ENCODE measurements at places on chromosomes 7 and 10.

DNA sequence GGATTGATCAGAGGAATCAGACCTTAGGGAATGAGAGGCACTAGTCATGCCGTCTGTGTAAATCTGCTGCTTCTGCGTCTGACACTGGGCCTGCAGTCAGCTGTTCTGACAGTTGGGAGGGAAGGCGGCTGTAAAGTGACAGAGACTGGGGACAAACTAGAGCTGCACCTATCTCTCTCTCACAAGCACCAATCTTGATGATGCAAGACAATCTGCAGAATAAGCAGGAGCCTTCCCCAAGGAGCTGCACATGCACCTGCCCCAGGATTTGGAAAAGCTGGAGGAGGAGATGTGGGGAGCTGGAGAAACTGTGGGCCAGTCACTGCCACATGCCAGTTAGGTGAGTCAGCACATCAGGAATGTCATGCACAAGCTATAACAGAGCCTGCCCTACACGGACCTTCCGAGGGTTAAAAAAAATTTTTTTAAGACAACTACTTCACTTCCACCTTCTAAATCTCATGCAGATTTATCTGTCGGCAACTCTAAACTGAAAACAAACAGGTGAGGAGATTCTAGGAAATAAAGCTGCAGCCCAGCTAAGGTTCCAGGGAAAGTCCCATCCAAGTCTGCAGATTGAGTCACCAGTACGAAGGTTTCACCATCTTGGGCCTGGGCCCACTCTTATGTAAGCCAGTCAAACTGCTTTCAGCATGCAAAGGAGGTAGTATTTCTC, 39.2 kb downstream of the ENO4 start:
- DNase-seq, result no peak

DNA sequence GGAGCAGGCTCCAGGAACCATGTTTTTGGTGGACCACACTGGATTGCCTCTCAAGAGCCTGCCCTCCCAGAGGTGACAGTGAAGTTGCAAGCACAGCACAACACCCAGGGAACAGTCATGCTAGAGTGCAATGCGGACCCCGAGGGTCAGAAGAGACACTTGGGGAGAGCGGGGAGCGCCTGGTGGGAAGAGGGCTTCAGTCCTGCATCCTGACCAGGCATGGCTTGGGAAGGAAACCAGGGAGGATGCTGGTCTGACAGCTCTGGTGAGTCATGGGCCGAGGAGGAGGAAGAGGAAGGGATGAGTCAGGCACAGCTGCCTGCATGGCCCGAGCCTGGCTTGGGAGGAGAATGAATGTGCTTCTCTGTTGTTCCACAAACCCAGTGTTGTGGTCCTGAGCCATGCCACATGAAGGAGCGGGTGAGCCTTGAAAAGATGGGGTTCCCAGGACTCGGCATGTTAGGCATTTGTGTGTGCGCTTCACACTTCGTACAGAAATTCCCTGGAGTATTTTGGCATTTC, 29.5 kb upstream of the ANKRD2 start:
- DNase-seq, result no peak

- DNase-seq, result no peak
These were observed 241.5 kb downstream of the WDR37 start for GRCh38 chr10:1297566-1298301.

DNA sequence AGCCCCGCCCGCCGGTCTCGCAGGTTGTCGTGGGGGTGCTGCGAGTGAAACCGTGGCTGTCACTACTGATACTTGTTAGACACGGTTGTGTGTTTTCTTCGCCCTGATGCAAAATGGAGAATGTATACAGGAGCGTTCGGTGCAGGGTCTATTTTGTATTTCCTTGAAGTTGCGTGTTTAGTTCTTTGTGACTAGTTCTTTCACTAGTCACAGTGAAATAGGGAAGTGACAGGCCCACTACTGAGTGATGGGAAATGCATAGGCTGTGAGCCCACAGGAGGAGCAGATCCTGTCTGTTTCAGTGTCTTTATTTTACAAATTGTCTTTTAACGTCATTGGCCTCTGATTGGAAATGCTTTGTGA, 675 bp downstream of the ABRAXAS2 start:
- DNase-seq, result no peak

DNA sequence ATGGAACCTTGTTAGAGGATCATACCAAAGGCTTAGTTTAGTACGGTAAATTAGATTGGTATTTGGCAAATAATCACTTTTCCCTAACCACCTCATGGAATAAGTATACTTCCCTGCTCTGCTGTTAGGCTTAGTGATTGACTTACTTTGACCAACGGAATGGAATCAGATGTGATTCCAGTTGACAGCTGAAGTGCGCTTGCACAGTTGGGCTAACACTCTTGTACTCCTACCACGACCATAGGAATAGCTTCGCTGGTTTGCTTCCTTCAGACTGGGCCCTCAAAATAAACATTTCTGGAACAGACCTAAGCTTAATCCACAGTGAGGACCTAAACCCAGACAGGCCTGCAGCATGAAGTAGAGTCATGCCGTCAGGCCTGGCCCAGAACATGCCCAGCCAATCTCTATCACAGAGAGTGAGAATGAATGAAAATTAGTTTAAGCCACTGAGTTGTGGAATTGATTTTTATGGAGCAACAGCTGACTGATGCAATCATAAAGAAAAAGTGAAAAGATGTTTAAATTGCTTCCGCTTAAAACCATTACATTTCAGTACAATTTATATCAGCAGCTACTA, 122.3 kb downstream of the DOCK4 start:
- no peak for DNase-seq

GRCh38 chr7:42928754-42929153, 3.2 kb downstream of the PSMA2 start:
- DNase-seq, result no peak
